ENCODE measurements at places on chromosomes 5 and 9. TPM values are rescaled to one million over a fixed set of nuclear protein-coding genes. Genes with fewer than 3 reads are reported as not detected.

DNA sequence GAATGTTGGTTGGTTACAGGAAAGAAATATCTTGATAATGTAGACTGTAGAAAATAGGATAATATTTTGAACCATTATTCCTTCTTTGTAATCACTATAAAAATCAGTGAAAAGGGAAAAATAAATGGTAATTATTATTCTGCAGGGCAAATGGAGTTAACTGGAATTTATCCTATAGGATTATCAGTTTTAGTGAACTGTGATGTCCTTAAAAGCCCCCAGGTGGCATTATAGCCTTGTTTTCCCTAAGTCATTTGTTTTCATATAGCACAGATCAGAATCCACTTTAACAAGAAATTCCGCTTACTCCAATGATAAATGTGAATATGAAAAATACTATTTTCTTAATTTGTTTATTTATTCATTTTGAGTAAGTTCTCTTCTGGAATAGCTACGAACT lies 26.2 kb upstream of the WDR41 start:
- H3K4me3 ChIP-seq, result no peak overlapping the region
- H3K27me3 ChIP-seq, result peaks cover 18% of the 10 kb centered on the region
- no peaks in the 10 kb centered on the region for H3K36me3 ChIP-seq
- H3K4me1 ChIP-seq, result no peaks in the 10 kb centered on the region

- no peak for DNase-seq
- no peaks in the 10 kb centered on the region for H3K27me3 ChIP-seq
- H3K27ac ChIP-seq, result peak overlapping the region; percentile 60
- no peak overlapping the region for H3K4me3 ChIP-seq
- peaks cover 53% of the 10 kb centered on the region for H3K4me1 ChIP-seq
These were observed 112.2 kb downstream of the MVB12B start for GRCh38 chr9:126438741-126439401.

GRCh38 chr5:43643327-43643726 lies 40.3 kb downstream of the NNT start:
- 0 out of 2 replicates have a peak overlapping the region, but pooled peaks have one; percentile 35 for H3K27ac ChIP-seq
- DNase-seq, result no peak
- H3K27me3 ChIP-seq, result no peaks in the 10 kb centered on the region
- H3K4me1 ChIP-seq, result peaks cover 29% of the 10 kb centered on the region
- H3K36me3 ChIP-seq, result 0 out of 2 replicates have a peak, but pooled peaks cover 3% of the 10 kb centered on the region

GRCh38 chr9:29796291-29796952 lies 2223.1 kb upstream of the C9orf72 start:
- no peak overlapping the region for H3K27ac ChIP-seq
- no peak for DNase-seq
- no peaks in the 10 kb centered on the region for H3K36me3 ChIP-seq
- no peak overlapping the region for H3K4me3 ChIP-seq
- H3K27me3 ChIP-seq, result no peaks in the 10 kb centered on the region
- H3K4me1 ChIP-seq, result peaks cover 16% of the 10 kb centered on the region

The RNF130 gene
- 6.4 TPM for total RNA-seq

All from HFFc6 (cell line).